Uterus (tissue), 4 donors: ENCODE measurements at places on chromosomes 11 and 22. TPM values are rescaled to one million over a fixed set of nuclear protein-coding genes. Genes with fewer than 3 reads are reported as not detected.
A peak's percentile ranks its signal among the peaks of the same experiment; 100 is the strongest.

RFPL2 gene
- total RNA-seq = not detected

BET1L gene
- 19.4 TPM for total RNA-seq

ZNF280B gene
- not detected for total RNA-seq

JRKL gene
- 27.7 TPM for total RNA-seq

C22orf15 gene
- not detected for total RNA-seq

IGF2 gene
- total RNA-seq = 241 TPM

FIBIN gene
- 21.7 TPM for total RNA-seq

DCUN1D5 gene
- 22.9 TPM for total RNA-seq

SCO2 gene
- total RNA-seq = 3.9 TPM

OR51B2 gene
- total RNA-seq = not detected

- DNase-seq = peak; percentile 16
Measured at GRCh38 chr11:74822170-74822569, 73.5 kb downstream of the RNF169 start.

GRCh38 chr11:59284773-59285129 lies 72.0 kb upstream of the MPEG1 start:
- DNase-seq = no peak

DNA sequence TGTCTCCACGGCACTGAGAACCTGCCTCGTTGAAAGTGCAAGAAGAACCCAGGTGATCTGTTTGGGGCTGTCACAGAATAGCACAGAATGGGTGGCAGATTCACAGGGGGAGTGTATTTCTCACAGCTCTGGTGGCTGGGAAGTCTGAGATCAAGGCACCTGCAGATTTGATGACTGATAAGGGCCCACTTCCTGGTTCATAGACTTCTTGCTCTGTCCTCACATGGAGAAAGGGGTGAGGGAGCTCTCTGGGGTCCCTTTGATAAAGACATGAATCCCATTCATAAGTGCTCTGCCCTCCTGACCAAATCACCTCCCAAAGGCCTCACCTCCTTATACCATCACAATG lies 198.5 kb upstream of the SORL1-AS1 start:
- DNase-seq = no peak

DNA sequence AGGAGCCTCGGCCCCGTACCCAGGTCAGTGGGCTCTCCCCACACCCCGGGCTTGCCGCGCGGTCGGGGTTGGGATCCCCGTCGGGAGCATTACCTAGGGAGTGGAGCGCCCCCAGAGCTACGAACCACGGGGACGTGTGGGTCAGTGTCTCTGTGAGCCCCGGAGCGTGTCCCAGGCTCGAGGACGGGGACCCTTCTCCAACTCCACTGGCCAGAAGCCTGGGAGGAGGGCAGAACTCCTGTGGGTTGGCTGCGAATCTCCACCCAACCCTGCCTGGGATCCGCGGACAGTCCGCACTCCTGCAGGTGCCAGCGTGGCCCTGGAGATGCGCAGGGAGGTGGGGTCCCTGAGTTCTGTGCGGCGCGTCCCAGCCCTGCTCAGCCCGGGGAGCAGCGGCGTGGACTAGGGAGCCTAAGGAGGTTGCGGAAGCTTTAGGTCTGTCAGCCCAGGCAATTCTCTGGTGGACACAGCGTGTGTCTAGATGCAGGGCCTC lies 346 bp downstream of the PPFIBP2 start:
- DNase-seq = no peak

DNA sequence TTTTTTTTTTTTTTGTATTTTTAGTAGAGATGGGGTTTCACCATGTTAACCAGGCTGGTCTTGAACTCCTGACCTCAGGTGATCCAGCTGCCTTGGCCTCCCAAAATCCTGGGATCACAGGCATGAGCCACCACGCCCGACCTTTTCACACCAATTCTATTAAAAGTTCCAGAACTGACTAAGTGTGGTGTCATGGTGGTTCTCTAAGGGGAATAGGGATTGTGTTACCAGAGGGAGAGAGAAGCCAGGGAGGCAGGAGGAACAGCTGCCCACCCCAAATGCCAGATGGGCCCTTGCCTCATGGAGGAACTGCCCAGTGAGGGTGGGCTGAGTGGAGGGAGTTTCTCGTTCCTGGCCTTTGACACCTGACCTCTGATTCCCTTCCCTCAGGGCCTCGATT lies 5.9 kb downstream of the RPS6KA4 start:
- no peak for DNase-seq

DNA sequence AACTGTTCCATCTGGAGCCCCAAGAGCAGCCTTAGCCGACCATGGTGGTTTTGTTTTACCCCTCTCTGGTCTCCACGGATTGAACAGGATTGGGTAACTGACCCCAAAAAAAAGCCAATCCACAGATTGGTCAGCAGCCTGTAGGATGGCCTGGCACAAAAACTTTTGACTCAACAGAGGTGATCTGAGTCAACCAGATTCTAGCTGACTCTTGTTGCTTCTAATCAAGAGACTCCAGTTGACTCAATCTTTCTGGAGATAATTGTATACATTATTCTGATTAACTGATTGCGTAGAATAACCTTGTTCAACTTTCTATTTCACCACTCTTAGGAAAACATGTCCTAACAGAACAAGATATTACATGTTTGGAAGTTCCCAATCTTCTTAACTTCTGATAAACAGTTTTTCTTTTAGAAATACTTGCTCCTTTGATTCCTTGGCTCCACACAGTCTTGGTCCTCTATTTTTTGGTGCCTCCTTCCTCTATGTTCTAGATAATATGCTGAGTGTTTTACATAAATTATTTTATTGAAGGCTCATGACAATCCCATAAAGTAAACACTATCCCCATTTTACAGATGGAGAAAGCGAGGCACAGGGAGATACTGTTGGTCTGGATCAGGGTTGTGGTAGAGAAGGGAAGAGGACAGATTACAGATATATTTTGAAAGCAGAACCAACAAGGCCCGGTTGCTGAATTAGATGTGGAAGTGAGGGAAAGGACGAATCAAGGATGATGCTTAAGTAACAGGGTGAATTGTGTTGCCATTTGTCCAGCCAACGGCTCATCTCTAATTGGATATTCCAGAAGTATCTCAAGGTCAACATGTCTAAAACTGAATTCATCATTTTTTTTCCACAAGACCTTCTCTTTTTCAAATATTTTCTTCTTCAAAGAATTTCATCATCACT lies 11.5 kb upstream of the ZC3H12C start:
- no peak for DNase-seq

GRCh38 chr11:129312730-129313503 lies 62.7 kb upstream of the BARX2 start:
- no peak for DNase-seq

DNA sequence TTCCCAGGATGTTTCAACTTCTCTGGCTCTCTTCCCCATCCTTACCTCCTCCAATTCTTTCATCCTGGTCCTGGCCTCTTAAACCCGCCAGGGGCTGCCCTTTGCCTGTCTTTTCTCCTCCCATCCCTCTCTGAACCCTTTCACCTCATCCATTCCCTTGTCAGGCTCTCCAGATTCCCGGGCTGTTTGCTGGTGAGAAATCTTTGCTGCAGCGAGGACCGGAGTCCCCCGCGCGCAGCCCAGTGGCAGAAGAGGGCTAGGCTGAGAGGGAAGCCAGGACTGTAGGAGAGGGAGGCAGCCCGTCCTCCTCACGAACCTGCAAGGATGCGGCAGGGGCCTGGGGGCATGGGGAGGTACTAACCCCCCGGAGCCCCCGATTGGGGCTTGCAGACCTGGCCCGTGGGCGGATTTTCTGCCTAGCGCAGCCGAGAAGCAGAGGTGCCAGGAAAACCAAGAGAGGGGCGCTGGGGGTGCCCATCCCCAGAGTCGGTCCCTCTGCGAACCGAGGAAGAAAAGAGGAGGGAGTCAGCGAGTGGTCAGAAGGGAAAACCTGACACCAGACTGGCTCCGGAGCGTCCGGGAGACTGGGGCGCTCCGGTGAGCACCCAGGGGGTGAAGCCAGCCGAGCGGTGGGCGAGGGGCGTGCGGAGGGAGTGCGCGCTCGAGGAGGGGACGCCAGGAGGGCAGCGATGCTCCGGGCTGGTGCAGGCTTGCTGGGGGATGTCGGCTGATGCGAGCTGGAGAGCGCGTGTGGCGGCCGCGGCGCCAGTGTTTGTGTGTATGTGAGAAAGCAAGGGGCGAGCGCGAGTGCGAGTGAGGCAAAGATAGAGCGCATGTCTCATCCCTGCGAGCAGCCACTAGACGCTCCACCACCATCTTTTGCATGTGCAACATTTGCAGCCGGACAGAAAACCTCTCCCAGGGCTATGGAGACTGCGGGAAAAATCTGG lies at the start of gene GRIA4:
Gene GRIA4, plus strand, starts transcription at position 242 of the 950 bp plus-strand sequence. CDS start 925 bp downstream, outside the sequence.
- peak; percentile 13 for DNase-seq

DNA sequence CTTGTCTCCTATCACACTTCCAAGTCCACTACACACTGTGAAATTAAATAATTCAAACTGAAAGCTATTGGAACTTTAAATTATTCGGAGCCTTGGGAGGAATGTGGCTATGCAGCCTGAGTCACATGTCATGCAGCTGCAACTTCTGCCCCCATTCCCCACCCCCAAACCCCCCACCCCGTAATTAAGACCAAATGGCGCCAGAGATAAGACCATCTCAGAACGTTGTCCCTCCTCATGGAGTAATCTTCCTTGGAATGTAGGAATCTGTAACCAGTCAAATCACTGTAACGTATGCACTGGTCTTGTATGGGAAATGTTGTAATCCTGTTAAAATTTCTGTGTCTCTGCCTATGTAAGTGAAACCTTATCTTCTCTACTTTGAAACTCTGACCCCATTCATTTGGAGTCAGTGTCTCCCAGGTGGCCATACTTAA lies 37.0 kb downstream of the GAB2 start:
- DNase-seq = no peak

- DNase-seq = no peak
Measured at GRCh38 chr11:121654843-121655536, 202.2 kb upstream of the SORL1-AS1 start.

DNA sequence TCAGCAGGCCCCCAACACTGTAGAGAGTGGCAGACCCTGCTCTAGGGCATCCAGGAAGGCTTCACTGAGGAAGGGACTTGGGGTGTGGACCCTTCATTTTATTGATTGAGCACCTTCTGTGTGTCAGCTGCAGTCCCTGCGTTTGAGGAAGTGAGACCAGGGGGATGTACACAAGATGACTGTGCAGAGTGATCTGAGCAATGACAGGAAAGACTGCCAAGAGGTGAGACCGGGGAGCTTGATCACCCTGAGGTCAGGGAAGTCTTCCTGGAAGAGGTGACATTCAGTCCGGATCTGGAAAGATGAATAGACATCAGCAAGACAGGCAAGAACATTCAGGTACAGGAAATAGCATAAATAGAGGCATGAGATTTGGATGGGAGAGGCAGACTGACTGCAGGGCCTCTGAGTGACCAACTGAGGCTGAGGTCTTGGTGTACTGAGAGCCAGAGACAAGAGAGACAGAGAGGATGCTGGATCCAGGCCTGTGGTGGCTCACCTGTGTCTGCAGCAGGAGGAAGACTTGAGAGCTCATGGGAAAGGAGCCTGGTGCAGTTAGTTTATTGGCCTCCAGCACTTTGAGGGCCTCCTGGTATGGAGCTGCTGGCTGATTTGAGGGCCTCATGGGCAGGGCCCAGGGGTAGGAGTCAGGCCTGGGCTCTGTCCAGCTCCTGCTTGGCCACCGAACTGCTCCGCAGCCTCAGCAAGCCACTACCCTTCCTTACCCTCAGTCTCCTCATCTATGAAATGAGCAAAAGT lies 5.2 kb downstream of the DGAT2 start:
- DNase-seq = no peak

DNA sequence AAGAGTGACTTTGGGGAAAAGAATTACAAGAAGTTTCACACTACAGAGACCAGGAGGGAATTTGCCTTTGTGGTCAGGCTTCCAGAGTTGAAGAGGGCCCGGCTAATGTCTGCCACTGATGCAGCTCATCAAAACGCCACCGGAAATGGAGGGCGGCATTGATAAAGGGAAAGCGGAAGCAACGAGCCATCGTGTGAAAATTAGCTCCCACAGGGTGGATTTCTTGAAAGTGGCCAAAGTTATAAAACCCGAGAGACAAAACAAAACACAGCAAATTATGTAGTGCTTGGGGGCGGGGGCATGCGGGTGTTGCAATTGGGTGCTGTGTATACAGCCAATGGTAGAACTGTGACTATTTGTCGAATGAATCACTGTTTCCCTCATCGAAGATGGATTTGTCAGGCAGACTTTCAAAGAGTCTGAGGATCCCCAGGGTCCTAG lies 113.0 kb downstream of the ADAMTS15 start:
- no peak for DNase-seq

- DNase-seq = no peak
Measured at GRCh38 chr22:35622191-35622913, 5.2 kb upstream of the MB start.

- DNase-seq = no peak
Measured at GRCh38 chr22:35072925-35073324, 7.0 kb downstream of the ISX start.
